ENCODE measurements at places on chromosomes 11 and 22. TPM values are rescaled to one million over a fixed set of nuclear protein-coding genes. Genes with fewer than 3 reads are reported as not detected.

CDHR5 gene
- not detected for total RNA-seq

CHADL gene
- 6.2 TPM for total RNA-seq

MMP1 gene
- total RNA-seq = 9.5 TPM

WT1 gene
- total RNA-seq = 0.13 TPM

KCNQ1 gene
- total RNA-seq = 33.7 TPM

SAA1 gene
- total RNA-seq = 0.58 TPM

MMP8 gene
- total RNA-seq = 0.41 TPM

ACR gene
- total RNA-seq = 1.4 TPM

TMEM179B gene
- 58.7 TPM for total RNA-seq

PHOX2A gene
- not detected for total RNA-seq

OR4P4 gene
- not detected for total RNA-seq

PRR33 gene
- total RNA-seq = not detected

CHRM4 gene
- total RNA-seq = not detected

RAB36 gene
- 3.8 TPM for total RNA-seq

C11orf97 gene
- not detected for total RNA-seq

KRTAP5-11 gene
- not detected for total RNA-seq

SLC1A2 gene
- 0.89 TPM for total RNA-seq

GRM5 gene
- total RNA-seq = 0.08 TPM

DAGLA gene
- total RNA-seq = 4.2 TPM

NAV2 gene
- 42.9 TPM for total RNA-seq

CYP2D6 gene
- total RNA-seq = 1.1 TPM

C1QTNF4 gene
- 1.3 TPM for total RNA-seq

DNAJC24 gene
- total RNA-seq = 12.5 TPM

MRGPRF gene
- total RNA-seq = 22.6 TPM
